AG10803 (cell line): ENCODE measurements at places on chromosomes 13 and 19.
A peak's percentile ranks its signal among the peaks of the same experiment; 100 is the strongest.

- peak; percentile 63 for DNase-seq
Measured at GRCh38 chr13:21011378-21011777, 50.0 kb downstream of the LATS2 start.

DNA sequence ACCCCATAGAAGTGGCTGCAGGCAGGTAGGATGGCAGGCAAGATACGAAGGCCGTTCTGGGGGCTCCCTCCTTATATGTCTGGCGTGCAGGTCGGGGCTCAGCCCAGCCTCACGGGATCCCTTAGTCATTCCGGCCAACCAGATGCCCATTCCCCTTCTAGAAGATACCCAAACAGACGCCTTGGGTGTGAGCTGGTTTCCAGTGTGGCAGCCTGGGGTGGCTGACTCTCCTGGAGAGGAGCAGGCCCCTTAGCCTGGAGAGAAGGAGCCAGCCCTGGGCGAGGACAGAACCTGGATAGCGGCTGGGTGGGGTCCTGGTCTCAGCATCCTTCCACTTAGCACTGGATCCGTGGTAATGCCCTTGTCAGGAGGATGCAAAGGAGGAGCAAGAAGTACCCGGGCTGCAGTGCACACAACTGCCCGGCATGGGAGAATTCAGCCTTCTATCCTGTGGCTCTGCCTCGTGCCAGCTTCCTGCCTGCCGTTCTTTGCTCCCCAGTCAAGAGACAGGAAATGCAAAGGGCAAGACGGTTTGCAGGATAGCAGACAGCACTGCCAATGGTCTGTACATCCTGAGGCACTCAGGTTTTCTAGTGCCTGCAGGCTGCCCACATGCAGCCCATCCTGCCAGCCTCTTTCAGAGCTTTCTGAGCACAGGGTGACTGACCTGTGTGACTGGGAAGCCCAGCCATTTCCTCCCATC, 56.7 kb upstream of the WASF3 start:
- no peak for DNase-seq

- no peak for DNase-seq
Measured at GRCh38 chr13:39840201-39840600, 184.7 kb downstream of the COG6 start.

DNA sequence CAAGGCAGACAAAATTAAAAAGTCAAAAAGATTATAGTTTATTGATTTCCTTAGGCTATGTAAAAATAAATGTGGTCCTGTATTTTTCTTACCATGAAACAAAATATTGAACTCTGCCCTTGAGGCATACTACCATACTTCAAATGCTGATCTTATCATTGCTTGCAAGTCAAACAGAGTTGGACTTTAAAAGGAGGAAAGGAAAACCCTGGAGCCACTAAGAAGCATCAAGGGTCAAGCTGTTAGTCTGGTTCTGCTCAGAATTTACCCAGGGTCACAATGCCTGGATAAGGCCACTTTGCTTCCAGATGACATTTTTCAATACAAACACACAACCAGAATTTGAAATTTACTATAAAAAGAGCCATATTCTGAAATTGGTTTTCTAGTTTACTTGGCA, 2.2 kb upstream of the FREM2 start:
- DNase-seq, result no peak

GRCh38 chr13:43132911-43133310, 109.5 kb downstream of the DNAJC15 start:
- no peak for DNase-seq

GRCh38 chr13:73242515-73243015, 183.8 kb downstream of the KLF5 start:
- DNase-seq, result no peak

- no peak for DNase-seq
Measured at GRCh38 chr19:8254286-8255001, 45.3 kb downstream of the CERS4 start.

DNA sequence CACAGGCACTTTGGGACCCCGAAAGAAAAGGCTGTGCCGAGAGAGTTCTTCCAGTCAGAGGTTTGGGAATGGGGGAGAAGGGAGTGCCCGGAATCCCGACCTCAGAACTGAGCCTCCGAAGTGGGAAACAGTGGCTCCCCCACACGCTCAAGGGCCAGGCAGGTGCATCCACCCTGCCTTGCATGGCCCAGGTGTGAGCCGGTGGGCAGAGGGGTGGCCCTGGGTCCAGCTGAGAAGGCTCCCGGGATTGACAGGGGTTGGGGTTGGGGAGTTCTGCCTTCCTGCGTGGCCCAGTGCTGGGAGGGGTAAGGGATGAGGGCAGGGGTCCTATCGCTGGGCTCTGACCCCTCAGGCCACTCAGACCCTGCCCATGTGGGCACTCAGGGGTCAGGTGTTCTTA, 163.5 kb upstream of the TUBA3C start:
- no peak for DNase-seq

DNA sequence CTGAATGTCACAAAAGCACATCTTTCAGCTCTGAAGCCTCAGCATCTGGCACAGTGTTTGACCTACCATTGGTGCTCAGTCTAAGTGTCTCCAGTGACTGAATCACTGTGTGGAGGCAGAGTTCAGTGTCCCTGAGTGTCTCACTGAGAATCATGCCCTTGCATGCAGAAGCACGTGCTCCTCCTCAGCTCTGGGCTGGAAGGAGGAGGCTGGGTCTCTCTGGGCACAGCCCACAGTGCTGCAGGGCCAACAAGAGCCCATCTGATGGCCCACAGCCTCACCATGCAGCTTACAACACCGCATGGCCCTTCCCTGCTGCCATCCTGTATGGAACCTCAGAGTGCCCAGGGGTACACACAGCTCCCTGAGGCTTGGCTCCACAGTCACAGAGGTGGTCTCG, 86.1 kb downstream of the TEX26 start:
- no peak for DNase-seq

GRCh38 chr13:37118016-37118415, 12.6 kb upstream of the CSNK1A1L start:
- DNase-seq, result no peak

- DNase-seq, result no peak
Measured at GRCh38 chr19:35806597-35806996, 6.0 kb downstream of the PRODH2 start.

DNA sequence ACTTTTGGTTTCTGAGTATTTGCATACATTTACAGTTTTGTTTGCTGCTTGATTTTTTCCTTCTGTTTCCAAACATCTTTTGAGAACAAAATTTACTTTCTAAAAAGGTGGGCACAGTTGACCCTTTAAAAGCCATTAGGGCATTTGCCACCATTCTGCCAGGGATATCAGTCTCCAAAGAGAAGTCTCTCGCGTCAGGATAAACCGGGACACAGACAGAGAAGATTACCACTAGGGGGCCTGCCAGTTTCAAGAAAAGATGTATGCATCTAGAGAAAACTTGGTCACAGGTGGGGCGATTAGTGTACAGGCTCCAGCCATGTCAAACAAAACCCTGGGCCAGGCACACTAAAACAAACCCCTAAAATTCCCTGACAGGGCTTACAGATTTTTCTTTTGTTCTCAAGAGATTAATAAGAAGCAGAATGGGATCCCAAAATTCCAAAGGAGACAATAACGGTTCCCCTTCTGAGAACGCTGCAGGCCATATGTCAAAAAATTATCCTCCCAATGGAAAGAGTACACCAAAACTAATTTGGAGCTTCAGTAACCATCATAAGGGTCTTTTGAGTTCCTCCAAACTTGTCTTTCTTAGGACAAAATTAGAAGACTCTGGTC, 10.7 kb upstream of the PABPC3 start:
- peak; percentile 35 for DNase-seq

GRCh38 chr19:1853295-1854038, 5.2 kb upstream of the REXO1 start:
- peak; percentile 83 for DNase-seq

GRCh38 chr13:73870036-73870741, 264.0 kb downstream of the KLF12 start:
- DNase-seq, result peak; percentile 29

DNA sequence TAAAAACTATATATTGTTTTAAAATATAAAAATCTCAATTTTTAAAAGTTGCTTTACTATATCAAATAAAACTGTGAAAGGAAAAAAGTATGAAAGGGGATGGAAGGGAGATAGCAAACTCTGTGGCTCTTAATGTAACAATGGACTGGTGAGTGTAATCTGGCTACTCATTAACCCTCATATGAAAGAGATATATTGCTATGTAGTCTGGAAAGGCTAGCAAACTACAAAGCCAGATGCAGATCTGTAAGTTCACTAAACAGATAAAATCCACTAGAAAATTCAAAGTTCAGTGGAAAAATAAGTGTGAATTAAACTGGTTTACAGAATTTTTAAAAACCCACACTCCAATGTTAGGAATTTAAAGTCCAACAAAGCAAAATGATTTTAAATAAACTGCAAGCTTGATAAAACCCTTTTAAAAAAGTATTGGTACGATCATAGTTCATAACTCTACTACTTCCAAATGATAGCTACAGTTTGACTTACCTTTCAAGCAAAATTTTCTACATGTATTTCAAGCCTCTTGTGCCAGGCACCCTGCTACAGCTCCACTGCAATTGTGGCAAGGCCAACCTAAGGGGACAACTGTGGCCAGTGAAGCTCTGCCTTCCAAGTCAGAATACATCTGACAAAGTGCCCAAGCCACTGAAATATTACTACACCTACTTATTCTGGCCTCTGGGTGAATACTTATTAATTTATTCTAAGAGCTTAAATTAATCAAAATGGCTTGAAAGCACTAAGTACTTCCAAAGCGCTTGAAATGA, 647 bp upstream of the ELF1 start:
- no peak for DNase-seq

DNA sequence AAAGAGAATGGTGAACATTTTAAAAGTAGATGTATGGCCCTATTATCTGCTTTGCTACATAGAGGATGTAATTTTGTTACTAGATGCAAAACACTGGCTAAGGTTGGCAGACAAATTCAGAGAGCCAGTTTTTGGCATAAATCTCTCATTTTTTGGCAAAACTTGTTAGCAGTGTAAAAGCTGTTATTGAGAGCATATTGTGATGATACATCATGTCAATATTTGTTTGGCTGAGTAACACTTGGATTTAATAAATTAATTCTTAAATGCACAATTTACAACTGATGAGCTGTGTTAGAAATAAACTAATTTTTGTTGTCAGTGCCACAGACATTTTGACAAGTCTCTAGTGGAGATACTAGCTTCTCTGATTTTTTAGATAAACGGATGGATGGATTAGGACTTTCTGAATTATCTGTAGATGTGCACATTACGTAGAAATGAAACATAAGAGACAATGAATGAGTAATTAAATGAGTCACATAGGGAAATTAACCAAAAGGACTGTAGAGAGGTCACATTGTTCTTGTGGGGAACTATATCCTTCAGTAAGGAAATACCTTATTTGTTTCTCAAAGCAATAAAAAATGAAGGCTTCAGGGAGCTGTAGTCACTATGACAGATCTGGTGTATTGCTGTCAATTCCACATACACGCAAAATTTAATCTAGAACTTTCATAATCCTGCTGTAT, 17.4 kb downstream of the UFM1 start:
- DNase-seq, result peak; percentile 41

DNA sequence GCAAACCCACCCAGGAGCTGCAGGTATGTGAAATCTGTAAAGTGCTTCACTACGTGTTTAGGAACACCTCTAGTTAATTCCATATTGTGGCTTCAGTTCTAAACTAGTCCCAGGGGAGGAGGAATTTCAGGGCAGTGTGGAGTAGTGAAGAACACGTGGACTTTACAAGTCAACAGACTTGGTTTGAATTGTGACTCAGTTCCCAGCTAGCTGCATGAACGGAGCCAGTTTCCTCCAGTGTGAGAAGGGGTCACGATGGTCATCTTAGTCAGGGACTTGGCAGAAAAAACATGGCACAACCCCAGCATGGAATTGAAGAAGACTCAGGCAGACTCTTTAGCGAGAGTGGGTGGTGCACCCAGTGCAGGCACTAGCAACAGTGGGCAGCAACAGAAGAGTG, 175.7 kb upstream of the UBL3 start:
- DNase-seq, result peak; percentile 85

- no peak for DNase-seq
Measured at GRCh38 chr13:93316841-93317240, 90.2 kb downstream of the GPC6 start.

DNA sequence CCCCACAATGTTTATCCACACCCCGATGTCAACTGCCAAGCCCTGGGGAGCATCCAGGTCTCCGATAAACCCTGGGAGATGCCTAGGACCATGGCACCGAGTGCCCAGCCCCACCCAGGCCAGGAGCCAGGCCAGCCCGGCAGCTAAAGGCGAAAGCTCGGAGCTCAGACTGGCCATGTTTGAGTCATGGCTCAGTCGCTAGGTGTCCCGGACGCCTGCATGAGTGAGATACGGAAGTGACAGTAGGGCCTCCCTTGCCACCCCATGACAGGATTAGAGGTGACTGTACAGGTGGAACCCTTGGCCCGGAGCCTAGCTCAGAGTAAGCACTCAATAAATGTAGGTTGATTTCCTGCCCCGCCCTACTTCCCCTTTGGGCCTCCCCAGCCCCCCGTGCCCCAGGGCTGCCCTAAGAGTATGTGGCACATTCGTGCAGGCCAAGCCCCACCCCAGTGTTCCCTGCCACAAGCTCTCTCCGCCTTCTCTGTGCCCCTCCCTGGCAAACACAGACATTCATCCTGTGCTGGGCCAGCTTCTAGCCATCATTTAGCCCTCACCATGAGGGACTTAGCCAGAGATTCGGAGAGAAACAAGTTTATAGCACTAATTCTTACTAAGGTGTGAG, 5.8 kb upstream of the TPM4 start:
- DNase-seq, result no peak

GRCh38 chr13:77876176-77876575, 42.5 kb downstream of the EDNRB start:
- DNase-seq, result peak; percentile 46

- no peak for DNase-seq
Measured at GRCh38 chr19:32542477-32543108, 38.4 kb upstream of the PDCD5 start.
